ENCODE measurements at places on chromosomes 7 and 10.

- DNase-seq = no peak
These were observed 199.0 kb upstream of the RHOBTB1 start for GRCh38 chr10:61142987-61143386.

- no peak for DNase-seq
These were observed 185.5 kb downstream of the SGMS1 start for GRCh38 chr10:50438049-50438936.

GRCh38 chr7:55588976-55589604, 16.8 kb upstream of the VOPP1 start:
- DNase-seq = no peak

DNA sequence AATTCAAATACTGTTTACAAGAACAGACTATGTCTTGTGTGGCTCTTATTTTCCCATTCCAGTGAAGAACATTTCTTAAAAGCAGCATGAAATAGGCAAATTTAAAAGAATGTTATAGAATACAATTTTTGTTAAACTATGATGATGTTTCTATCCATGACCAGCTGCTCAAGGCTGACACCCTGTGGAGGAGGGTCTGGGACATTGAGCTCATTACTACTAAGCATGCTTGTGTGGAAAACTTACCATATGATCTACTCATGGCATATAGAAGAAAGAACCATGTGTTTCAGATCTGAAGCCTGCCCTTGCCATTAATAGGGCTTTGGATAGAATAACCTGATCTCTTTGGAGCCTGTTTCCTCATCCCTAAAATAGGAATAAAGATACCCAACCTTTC, 125.0 kb downstream of the FOXP2 start:
- no peak for DNase-seq

GRCh38 chr10:47312663-47312995, 9.6 kb upstream of the GDF2 start:
- DNase-seq = no peak

GRCh38 chr7:131021460-131021859, 287.5 kb upstream of the KLF14 start:
- DNase-seq = no peak

GRCh38 chr7:98548370-98548769, 68.7 kb upstream of the NPTX2 start:
- DNase-seq = no peak

DNA sequence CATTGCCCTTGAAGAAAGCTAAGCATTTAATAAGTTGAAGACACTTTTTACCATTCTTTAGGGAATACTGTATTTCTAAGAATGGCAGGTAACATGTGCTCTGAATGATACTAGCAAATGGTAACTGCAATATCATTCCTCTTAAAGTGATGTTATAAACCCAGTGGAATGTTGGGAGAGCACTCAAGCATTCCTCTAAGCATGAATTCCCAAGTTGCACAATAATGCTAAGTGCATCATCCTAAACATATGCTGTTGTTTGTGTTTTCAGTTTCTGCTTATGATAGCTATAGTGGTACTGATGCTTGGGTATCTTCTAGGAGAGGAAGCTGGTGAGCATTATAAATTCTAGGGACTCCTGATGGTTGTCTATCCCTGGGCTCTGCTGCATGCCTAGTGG, 673.9 kb downstream of the PHTF2 start:
- DNase-seq = no peak

DNA sequence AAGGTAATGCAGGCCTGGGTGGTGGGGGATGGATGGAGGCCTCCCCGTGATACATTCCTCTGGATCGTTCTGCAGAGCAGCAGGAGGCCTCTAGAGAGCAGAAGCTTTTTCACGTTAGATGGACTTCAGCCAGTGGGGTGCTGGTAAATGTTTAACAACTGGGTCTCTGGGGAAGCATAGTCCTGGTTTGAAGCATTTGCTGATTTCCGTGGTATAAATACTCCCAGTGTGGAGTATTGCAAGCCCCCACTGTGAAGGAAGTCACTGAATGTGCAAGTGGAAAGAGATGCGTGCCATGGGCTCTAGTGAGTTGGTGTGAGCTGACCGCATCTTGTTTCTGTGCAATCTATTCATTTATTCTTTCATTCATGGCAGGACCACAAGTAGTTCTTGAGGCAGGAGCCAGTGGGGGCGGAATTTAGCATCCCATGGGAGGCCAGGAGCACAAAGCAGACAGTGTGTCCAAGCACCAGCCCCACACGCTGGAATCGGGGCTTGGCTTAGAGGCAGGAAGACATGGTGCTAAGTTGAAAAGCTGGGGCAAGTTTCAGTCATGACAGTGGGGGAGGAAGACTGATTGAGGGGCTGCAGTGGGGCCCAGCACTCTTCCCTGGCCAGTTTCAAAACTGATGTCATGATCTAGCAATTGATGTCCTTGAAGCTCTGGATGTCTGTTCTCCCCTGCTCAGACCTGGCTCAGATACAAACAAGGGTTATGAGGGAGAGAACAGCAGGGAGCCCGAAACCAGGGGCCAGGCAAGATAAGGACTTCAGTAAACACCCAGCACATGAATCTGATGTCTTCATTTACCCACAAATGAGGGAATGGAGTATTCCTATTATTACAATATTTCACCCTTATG, 280.9 kb upstream of the LYZL1 start:
- DNase-seq = no peak

- no peak for DNase-seq
These were observed 108.3 kb downstream of the AOAH start for GRCh38 chr7:36615852-36616540.

DNA sequence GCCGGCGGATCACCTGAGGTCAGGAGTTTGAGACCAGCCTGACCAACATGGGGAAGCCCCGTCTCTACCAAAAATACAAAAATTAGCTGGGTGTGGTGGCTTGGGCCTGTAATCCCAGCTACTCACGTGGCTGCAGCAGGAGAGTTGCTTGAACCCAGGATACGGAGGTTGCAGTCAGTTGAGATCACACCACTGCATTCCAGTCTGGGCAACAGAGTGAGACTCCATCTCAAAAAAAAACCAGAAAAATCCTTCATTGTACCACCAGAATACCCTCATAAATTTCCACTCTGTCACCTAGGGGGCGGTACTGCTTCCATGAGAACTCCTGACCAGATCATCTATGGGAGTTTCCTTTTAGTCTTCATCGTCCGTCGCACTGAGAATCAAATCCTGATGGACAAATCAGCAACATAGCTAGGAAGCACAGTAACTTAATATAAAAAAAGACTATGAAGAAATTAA, 225.8 kb upstream of the KLF14 start:
- DNase-seq = no peak

DNA sequence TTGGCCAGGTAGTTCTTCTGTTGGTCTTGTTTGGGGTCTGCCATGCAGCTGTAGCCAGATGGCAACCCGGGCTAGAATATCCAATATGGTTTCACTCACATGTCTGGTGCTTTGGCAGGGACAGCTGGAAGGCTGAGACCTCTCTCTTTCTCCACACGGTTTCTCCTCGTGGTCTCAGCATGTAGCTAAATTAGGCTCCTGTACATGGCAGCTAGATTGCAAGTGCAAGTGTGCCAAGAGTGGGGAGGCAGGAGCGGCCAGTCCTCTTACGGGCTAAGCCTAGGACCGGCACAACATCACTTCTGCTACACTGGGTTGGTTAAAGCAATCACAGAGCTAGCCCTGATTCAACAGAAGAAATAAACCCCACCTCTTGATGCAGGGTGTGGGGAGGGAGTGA, 9.3 kb upstream of the PDE1C start:
- no peak for DNase-seq

GRCh38 chr10:114550756-114551635, 107.1 kb downstream of the ABLIM1 start:
- no peak for DNase-seq

DNA sequence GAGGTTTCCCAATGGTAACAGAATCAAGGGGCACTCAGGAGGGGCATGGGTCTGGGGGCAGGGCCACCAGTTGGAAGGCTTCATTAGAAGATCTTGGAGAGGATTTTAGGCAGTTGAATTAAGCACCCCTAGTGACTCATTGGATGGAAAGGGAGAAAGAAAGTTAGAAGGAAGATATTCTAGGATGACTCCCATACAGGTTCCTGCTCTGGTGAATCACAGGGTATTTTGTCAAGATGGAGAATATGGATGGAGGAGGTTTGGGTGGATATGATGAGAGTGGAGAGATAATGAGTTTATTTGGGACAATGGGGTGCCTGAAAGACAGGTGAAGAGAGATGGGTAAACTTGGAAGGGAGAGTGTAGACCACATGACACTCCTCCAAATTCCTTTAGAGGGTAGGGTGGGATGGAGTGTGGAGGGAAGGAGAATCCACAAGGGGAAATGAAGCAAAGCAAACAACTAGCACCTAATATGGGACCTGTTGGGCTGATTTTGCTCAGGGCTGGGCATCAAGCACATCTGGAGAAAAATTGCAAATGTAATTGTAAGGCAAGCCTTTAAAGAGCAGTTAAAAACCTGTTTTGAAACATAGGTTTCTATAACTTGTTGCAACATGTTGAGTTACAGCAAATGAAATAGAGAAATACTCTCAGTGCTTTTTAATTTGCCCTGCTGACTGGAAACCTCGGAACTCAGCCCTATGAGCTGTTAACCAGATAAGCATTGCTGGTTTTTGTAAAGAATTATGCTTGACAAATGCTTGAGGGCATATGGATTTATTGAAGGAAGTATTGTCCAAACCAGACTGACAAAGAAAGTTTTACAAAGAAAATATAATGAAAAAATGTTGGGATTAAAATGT, 2.9 kb upstream of the ENTPD7 start:
- no peak for DNase-seq

DNA sequence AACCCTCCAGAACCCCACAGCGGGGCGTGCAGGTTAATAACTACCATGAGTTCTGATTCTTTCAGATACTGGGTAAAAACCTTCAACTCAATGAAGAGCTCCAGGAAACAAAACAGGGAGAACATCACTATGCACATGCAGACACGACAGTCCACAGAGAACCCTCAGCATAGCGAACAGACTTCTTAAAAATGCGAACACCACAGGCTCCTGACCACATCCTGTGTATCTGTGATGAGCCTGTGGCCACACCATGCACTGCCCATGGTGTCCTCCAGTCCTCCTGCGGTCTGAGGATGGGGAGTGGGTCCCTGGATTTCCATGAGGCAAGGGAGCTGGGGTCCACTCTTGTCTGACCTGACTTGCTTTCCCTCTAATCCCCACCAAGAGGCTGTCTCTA, 107.2 kb downstream of the COBL start:
- no peak for DNase-seq

GRCh38 chr10:124008187-124008586, 85.2 kb downstream of the CHST15 start:
- DNase-seq = no peak

GRCh38 chr10:13271552-13272163, 28.2 kb downstream of the PHYH start:
- DNase-seq = peak; percentile 20

DNA sequence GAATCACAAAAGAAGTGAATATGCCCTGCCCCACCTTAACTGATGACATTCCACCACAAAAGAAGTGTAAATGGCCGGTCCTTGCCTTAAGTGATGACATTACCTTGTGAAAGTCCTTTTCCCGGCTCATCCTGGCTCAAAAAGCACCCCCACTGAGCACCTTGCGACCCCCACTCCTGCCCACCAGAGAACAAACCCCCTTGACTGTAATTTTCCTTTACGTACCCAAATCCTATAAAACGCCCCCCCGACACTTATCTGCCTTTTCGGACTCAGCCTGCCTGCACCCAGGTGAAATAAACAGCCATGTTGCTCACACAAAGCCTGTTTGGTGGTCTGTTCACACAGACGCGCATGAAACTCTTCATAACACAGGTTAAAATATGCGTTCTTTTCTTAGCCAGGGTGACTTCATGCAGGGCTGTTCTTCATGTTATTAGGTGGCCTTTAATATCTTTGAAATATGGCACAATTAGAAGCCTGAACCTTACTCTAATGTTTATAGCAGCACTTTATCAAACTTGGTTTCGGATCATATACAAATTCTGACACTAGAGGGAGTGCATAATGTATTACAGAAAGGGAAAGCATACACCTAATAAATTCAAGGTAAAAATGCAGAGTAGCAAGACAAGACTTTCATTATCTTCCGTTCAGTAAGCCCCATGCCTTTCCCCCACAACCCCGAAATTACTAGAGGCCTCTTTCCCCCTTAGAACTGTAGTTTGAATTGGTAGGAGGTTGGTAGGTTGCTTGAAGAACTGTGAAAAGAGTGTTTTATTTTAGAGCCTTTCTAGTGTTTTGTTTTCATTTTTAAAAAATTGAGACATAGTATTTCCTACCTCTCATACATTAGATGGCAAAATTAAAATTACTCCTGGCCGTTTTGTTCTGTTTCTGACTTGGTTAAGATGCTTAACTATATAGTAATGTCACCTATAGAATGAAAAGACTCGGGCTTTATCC, 117.9 kb downstream of the NPY start:
- no peak for DNase-seq

DNA sequence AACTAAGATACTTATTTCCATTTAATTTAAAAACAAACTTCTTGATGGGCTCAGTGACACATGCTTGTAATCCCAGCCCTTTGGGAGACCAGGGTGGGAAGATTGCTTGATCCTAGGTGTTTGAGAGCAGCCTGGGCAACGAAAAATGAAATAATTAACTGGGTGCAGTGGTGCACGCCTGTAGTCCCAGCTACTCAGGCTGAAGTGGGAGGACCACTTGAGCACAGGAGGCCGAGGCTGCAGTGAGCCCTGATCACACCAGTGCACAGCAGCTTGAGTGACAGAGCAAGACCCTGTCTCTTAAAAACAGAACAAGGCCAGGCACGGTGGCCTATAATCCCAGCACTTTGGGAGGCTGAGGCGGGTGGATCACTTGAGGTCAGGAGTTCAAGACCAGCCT, 37.4 kb downstream of the AVL9 start:
- no peak for DNase-seq

Measured in activated gamma-delta T cell treated with anti-CD3 and anti-CD28 coated beads, Interleukin-2, amount 50 U/mL, for 16 hours (primary cell).